Neural crest cell (in vitro differentiated cells): ENCODE measurements at places on chromosomes 7 and 10. TPM values are rescaled to one million over a fixed set of nuclear protein-coding genes. Genes with fewer than 3 reads are reported as not detected.

DNA sequence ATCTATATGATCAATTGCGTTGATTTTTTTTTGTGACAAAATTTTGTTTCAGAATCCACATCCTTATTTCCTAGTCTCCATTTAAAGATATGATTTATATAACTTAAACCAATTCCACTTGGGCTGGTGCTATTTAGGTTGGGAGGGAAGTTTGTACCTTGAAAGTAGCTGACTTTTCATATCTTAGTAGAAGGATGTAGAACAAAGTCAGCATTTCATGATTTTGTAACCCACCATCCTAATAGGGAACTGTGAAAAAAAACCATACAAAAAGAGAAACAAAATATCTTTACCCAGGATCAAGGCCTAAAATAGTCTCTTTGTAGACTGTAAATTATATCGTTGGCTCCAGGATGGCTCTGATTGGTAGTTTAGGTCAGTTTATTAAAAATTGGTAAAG lies 8.3 kb downstream of the HECTD2 start:
- DNase-seq = no peak

DNA sequence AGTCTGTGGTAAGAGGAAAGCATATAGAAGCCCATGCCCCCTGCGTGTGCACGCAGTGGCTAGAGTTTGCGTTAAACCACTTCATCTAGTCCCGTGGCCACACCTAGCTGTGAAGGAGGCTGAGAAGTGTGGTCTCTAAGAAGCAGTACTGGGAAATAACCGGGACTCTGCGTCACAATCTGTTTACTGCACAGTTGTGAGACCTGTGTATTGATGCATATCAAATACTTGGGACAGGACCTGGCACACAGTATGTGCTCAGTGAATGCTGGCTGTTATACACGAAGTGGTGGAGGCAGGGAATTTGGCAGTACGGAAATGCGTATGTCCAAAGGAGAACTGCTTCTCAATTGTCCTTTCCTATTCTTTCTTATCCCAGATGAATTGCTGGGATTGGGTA lies 149.5 kb downstream of the ARHGAP21 start:
- no peak for DNase-seq

GRCh38 chr10:77109351-77109994 lies 528.1 kb downstream of the KCNMA1 start:
- DNase-seq = no peak

- no peak for DNase-seq
These were observed 744.7 kb upstream of the GALNT17 start for GRCh38 chr7:70387217-70387616.

DNA sequence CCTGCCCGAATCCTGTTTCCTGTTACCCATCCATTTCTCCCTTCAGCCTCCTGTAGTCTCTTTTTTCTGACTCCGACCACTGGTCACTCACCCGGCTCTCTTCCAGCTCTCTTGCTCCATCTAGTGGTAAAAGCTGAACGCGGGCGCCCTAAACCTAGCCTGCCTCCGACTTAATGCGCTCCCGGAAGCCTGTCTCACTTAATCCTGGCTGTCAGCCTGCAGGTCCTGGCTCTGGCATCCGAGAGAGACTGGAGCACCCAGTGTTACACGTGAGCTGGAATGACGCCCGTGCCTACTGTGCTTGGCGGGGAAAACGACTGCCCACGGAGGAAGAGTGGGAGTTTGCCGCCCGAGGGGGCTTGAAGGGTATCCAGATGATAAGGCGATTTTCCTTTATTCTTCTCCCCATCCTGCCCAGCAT lies 10.3 kb downstream of the SUMF2 start:
- peak; percentile 84 for DNase-seq

GRCh38 chr7:149689291-149689721 lies 84.1 kb downstream of the ZNF467 start:
- no peak for DNase-seq

DNA sequence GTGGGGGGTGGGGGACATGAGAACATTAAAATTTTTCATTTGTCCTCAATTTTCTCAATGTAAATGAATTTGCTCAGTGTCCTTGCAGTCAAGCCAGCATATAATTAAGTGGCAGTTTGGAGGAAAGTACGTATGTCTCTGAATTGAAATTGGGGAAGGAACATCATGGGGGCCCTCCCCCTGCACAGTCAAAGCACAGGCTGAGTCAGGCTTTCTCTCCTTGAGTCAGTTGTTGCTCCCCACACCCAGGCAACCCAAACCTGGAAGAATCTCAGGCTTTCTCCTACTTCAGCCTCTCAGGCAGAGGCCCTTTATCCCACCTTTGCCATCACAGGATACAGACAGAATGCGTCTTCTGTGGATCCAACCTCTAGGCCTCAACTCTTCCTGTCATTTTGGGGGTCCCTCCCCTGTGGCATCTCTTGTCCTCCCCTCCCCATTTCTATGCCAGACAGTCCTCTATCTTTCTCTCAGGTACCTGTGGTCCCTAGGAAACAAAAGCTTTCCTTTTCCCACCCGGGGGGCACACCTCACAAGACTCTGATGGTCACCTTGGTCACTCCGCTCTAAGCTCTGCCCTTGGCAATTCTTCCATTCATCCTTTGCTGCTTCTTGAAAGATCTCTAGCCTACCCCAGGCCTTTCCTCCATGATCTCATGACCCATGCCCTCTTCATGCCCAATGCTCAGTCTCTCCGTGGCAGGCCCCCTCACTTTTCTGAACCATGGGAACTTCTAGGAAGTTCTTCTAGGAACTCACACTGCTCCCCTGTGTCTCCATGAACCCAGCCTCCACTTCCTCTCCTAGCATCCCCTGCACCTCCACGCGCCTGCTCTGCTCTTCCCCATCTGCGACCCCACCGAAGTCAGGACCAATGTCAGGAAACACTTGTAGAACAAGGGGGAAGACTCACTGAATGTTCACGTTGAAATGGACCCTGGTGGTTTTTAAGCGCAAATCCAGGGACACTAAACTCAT lies 40.4 kb downstream of the CREB3L2 start:
- DNase-seq = no peak

DNA sequence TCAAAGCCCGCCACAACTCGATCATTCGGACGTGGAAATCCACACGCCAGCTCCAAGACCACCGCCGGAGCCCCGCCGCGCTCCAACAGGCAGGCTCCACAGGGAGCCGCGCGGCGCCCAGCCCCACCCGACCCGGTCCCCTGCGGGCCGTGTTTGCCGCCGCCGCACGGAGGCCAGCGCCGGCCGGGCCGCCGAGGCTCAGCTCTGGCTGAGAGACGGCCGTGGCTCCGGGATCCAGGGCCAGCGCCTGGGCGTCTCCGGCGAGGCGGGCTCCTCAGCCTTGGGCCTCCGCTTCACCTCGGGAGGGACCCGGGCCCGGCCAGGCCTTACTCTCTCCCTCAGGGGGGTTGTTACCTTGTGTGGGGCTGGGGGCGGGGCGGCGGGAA lies 333 bp downstream of the SMNDC1 start:
- DNase-seq = no peak

- DNase-seq = no peak
These were observed 17.6 kb upstream of the GPR26 start for GRCh38 chr10:123648595-123648994.

GRCh38 chr10:76149182-76149581 lies 717.8 kb downstream of the LRMDA start:
- no peak for DNase-seq

DNA sequence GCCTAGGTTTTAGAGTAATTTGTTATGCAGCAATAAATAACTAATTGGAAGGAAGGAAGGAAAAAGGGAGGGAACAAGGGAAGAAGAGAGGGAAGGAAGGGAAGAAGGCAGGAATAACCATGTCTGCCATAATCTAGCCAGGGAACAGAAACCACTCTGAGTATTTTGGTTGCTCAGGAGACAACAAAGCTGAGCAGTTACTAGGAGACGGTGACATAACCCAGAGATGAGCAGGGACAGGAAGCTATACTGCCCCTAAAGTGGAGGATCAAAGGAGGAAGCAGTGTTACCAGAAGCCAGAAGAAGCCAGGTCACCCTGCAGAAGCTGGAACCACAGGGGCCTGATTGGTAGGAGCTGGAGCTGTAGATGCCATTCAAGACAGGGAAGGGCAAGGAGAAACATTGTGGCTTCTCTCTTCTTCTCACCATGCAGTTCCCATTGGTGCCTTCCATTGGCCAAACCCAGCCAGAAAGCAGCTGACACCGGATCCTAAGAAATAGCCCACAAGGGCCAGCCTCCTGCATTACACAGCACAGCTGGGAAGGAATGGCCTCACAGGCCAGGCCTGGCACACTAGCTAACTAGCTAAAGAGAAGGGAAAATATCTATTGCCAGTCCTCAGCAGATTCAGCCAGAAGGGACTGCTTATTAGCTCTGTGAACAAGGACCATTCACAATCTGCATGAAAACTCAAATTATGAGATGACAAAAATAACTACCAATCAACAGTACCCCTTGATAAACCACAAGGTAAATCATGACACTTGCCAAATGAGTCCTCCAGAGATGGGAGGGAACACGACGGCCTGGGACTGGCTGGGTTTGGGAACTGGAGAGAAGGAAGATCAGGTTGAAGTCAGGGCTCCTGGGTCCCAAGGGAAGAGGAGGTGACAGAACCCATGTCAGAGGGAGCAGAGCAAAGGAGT lies 184.5 kb upstream of the NFE2L3 start:
- DNase-seq = no peak

GRCh38 chr7:150324373-150324961 lies 1.1 kb upstream of the ACTR3C start:
- DNase-seq = no peak

DNA sequence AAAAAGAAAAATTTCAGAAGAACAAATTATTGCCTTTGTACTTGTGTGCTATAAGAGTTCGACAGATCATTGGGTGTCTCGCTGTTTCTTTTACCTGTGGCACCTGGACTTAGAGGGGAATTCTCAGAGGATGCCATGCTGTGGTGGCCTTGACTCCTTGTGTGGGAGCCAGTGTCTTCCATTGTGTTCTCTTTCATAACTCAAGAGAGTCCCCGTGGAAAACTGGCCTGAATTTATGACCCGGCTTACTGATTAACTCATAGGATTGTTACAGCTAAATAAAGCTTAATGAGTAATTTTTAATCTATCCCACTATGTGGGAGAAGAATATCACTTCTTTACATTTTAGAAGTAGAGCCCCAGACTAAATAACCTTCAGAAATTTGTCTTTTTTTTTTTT lies 54.5 kb downstream of the UBE3C start:
- DNase-seq = no peak

- no peak for DNase-seq
These were observed 9.3 kb downstream of the GIMAP7 start for GRCh38 chr7:150524018-150524417.

DNA sequence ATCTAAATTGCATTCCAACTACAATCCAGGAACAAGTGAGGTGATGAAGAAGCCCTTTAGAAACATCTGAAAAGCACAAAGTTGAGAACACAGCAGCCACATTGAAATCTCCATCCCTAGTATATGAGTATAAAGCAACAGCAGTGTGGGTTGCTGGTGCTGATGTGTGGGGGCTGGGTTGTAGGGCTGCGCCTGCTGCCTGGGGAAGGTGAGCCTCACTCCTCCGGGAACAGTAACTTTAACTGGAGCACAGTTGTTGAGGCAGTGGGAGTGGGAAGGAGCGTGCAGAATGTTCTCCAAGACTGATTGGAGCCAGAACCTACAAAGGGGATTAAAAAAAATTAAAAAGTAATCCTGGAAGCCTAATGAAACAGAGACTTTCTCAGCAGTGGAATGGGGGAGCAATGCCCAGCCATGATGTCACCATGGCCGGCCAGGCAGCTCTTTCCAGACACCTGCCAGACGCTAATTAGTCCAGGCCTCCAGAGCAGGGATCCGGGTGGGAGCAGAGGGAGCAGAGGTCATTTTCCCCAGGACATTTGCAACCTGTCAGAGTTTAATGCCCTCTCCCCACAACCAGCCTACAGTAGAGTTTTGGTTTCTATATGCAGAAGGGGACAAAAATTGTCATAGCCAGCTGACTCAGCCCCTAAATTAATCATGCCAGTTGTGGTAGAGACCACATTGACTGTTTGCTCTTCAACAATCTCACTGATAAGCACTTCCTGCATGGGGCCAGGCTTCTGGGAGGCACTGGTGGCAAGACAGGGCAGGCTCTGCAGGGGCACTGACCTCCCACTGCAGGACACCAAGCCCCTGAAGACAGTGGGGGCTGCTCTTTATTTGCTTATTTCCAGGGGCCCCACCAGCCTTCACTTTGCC lies 133.0 kb upstream of the ZNF32 start:
- no peak for DNase-seq

DNA sequence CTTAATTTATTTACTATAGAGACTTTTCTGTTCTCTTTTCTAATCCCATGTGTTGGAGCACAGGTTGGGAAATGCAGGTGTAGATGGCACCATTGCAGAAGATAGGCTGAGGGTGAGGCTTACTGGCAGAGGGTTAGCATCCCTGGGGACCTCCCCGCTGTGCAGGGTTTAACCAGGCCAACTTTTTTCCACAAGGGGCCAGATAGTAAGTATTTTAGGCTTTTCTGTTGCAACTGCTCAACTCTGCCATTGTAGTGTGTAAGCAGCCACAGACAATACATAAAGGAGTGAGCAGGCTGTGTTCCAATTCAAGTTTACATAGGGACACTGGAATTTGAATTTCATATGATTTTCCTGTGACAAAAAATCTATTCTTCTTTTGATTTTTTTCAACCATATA lies 34.6 kb upstream of the AOAH start:
- DNase-seq = no peak

DNA sequence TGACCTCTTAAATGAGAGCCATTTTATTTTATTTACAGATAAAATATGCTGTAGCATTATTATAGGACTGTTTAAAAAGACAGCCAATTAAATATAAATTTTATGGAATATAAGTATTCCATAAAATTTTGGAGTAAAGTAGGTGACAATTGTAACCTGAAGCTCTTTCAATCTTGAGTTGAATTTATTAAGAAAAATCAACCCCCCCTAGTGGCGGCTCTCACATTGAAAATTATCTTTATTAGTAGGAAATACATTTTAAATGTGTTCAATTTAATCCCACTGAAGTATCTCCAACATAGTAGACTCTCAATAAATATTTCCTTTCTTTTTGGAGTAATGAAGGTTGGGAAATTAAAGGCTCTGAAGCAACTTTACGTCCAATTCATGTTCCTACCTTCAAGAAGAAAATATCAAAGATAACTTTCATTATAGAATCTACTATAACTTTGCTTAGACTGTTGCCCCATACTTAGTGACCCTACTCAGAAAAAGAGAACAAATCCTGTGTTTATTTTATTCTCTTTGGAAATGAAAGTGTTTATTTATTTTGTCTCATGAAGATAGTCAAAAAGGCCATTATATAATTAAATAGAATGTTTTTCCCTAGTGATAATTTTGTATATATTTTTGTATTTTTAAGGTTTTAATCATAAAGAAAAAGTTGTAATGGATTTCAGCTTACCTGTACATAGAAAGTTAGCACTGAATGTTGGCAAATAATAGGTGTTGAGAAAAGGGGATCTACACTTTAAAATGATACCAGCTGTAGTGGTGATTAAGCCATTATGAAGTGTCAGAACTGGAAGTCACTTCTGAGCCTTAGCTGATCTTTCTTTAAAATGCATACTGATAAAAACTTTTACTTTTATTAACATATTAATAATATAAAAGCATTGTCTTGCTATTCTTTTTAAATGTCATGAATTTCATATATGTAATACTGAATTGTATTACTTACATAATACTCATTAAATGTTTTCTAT lies 3.3 kb downstream of the AHR start:
- DNase-seq = peak; percentile 39

GATA3 gene
- 0.35 and 0.39 TPM in 2 replicates for total RNA-seq

ZEB1 gene
- total RNA-seq = 38.7 and 40.0 TPM in 2 replicates

PLEKHS1 gene
- not detected in 2 replicates for total RNA-seq

PAX4 gene
- not detected in 2 replicates for total RNA-seq

GIMAP1 gene
- total RNA-seq = not detected in 2 replicates
